ENCODE measurements at places on chromosomes 6 and 20.

DNA sequence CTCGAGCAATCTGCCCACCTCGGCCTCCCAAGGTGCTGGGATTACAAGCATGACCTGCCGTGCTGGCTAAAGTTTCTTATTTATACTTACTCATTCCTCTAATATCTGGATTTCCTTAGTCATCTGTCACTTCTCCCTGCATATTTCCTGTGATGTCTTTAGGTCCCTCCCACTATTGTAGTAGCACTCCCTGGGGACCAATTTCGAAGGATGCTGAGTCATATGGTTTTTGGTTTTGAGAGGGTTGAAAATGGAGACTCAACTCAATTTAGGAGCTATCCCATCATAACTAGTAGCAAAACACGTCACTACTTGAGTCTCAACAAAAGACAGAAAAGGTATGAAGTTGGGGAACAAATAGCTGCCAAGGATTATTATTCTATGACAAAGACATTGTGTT, 20.2 kb downstream of the MCUR1 start:
- DNase-seq = no peak

DNA sequence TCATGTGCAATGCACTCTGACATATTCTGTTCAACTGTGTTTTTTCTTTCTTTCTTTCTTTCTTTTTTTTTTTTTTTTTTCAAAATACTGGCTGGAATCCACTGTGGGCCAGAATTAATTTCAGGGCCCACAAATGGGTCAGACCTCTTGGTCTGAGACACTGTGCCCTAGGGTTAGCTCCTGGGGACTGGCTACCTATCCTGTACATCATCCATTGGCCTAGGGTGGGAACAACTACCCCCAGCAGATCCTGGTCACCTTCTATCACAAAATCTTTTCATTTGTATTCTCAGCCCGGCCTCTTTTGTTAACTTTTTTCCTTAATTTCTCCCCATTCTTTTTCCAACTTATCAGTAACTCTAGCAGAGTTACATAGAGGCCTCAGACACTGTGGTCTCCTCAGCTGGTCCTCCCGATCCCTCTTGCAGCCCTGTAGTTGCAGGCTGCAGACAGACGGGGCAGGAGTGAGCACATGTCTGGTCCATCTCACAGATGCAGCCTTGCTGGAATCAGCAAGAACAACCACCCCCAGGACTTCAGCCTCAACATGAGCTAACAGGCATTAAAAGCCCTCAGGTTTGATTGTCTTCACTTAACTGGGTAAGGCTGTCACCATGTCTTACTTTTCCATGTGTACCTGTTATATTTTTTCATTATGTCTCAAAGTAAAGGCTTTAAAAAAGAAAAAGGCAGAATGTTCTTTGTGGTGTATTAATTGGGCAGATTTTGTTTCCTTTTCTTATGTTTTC, 41.3 kb downstream of the TXLNB start:
- no peak for DNase-seq

- no peak for DNase-seq
Observed at GRCh38 chr6:105493736-105494135, 90.9 kb upstream of the PREP start.

DNA sequence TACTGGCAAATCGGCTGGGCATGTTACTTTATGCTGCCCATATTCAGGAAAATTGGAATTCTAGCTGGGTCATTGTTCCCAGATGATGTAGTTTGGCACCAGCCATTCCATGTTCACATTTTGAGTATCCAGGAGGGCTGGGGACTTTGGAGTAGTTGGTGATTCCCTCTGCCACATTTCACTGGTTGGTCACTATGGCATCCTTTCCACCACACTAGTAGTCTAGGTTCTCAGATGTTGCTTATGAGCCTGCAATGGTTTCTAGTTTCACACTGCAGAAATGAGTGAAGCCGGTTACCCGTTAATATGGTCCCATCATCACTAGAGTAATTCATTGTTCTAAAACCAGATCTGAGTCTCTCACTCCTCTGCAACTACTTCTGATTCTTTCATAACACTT, 4.6 kb downstream of the PTPN1 start:
- no peak for DNase-seq

- DNase-seq = no peak
Observed at GRCh38 chr6:151399679-151400078, 8.3 kb upstream of the ZBTB2 start.

DNA sequence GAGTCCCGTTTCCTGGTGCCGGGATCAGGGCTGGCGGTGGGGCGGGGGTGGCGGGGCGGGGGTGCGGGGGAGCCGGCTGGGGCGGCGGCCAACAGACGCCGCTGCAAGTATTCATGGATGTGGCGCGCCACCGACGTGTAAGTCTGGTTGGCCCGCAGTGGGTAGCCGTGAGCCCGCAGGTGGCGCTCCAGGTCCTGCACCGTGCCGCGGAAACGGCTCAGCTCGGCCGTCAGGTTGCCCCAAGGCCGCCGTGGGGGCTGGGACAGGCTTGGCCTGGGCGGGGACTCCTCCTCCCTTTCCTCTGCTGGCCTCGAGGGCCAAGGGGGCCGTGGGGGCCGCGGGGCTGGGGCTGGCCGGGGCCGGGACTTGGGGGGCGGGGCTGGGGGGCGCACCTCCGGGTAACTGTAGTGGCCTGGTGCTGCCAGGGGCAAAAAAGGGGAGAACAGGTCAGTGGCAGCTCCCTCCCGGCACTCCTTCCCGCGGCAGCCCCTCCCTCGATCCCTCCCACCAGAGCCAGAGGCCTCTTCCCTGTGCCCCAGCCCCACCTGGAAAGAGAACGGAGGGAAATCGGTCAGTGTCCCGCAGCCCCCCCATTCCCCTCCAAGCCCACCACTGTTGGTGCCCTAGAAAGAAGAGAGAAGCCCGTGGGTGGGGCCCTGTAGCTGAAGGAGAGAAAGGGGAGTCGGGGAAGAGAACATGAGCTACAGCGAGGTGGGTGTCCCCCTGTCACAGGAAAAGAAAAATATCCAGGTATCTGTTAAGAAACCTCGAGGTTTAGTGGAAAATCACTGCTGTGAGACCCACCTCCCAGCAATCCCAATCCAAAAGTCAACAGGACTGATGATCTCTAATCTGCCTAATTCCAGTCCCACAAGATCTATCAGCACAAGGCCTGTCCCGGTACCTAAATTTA, 21.3 kb downstream of the TNXB start:
- peak; percentile 58 for DNase-seq

GRCh38 chr6:40953486-40953885, 85.5 kb downstream of the UNC5CL start:
- DNase-seq = no peak

GRCh38 chr20:10747019-10747418, 73.2 kb upstream of the JAG1 start:
- DNase-seq = no peak

DNA sequence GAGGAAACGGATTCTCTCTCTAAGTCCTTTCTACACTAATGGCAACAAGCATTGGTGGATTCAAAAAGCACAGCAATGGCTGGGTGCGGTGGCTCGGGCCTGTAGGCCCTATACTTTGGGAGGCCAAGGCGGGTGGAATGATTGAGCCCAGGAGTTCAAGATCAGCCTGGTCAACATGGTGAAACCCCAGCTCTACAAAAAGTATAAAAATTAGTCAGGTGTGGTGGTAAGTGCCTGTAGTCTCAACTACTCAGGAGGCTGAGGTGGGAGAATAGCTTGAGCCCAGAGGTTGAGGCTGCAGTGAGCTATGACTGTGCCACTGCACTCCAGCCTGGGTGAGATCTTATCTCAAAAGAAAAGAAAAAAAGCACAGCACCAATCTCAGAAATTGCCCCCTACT, 19.3 kb downstream of the PAQR8 start:
- DNase-seq = no peak

DNA sequence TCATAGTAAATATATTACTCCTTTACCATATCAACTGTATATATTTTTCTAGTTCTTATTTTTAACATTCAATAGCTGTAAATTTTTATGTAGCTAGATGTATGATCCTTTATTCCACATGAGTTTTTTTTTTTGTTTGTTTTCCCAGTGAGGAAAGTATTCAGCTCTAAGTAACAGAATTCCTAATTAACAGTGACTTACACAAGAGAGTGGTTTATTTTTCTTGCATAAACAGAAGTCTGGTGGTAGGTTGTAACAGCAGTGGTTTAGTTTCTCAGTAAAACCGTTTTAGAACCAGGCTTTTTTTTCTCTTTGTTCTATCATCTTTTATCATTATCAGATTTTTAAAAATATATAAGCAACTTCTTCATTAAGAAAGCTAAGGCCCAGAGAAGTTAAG, 116.9 kb upstream of the FLRT3 start:
- no peak for DNase-seq

DNA sequence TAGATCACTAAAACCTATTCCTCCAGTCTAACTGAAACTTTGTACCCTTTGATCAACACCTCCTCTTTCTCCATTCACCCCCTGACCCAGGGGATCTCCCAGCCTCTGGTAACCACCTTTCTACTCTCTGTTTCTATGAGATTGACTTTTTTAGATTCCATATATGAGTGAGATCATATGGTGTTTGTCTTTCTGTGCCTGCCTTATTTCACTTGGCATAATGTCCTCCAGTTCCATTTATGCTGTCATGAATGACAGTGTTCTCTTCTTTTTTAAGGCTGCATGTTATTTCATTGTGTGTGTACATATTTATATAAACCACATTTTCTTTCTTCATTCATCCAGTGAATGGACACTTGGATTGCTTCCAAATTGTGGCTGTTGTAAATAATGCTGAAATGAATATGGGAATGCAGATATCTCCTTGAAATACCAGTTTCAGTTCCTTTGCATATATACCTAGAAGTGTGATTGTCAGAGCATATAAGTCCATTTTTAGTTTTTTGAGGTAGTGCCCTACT, 57.7 kb downstream of the DHX35 start:
- no peak for DNase-seq

DNA sequence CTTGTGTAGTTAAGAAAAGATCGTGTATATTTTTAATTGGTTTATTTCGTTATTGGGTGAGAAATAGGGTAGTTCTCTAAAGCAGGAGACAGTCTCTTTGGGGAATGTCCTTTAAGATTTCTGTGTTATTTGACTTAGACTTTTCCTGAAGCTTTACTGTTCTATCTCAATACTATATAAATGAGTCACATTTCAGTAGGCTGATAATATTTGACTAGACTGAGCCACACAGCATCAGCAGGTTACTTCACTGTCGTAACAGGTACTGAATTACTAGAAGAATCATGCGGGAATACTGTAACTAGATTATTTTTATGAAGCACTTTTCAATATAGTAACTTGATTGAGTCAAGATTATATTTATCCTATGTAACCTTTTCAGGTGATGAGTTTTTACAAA, 1.4 kb downstream of the SMAP1 start:
- no peak for DNase-seq

DNA sequence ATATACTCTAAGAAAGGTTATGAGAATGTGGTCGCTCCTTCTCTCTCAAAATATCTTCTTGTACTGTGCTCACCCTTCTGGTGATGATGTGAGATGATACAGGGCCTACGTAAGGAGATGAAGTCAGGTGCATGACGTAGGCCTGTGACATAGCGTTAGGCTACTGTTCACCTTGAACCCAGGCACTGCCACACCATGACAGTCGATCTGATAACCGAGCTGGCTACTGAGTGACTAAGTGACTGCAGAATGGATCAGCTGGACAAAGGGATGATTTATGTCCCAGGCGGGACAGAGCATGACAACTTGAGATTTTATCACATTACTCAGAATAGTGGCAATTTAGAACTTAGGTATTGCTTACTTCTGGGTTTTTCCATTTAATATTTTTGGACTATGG, 11.2 kb downstream of the SLC24A3 start:
- DNase-seq = no peak

GRCh38 chr6:36336779-36337241, at the start of gene BNIP5:
BNIP5 (minus strand) TSS chr6:36336888; CDS start chr6:36330690, 6,198 bp downstream.
- DNase-seq = no peak

GRCh38 chr6:151431337-151431736, 20.6 kb downstream of the RMND1 start:
- no peak for DNase-seq

GRCh38 chr20:63835021-63835858, 4.2 kb upstream of the ZBTB46 start:
- DNase-seq = no peak

DNA sequence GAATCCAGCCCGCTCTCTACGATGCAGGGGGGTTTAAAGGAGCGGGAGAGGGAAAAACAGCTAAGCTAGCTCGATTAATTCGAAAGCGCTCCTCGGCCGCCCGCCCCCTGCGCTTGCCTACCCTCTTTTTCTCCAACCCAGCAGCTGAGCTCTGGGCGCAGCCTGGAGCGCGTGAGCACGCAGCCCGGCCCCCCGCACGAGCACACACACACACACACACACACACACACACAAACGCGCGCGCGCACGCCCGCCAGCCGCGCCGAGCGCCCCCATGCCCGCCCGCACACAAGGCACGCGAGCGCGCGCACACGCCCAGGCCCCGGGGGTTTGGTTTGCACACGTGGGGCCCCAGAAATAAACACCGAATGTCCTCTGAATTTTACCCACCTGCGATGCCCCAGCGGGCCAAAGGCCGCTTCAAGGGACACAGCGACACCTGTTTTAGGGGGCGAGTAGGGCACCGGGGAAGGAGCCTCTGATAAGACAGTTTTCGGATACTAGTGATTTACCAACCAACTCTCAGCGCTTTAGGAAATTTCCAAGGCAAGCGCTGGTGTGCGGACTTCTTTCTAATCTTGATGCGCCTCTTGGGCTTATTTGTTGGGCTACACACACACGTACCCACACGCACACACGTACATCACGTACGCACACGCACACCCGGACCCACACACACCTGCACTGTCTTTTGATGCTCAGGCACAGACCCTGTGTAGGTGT, 802 bp upstream of the NRN1 start:
- no peak for DNase-seq

DNA sequence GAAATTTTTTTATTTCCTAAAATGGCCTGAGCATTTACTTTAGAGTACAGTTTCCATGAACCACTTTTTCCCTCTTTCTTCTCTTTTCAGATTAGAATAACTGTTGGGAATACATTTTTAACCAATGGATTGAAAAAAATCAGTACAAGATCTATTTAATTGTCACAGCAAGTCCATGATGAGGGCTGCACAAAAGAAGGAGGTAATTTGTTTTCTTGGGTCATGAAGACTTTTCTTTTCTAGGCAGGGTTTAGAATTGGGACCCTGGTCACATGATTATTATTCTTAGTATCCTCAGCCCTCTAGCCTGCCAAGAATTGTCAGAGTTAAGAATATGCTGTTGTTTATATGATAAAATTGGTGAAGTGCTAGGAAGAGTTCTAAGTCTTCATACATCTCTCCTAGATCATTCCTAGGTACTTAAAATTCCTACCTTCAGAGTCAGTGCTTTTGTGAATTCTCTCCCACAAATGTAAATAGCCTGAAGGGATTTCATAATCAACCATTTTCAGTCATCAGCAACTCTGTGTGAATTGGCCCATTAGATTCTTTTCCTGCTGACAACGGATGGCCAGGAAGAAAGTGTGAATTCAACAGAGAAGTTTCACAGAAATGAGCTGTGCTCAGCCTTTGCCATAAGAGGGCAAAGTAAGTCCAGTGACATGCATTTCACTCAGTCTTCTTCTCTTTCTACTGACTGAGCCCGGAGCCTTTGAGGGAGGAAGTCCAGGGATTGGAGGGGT, 32.4 kb upstream of the TPBG start:
- no peak for DNase-seq

- DNase-seq = no peak
Observed at GRCh38 chr6:29610540-29610939, 22.4 kb downstream of the GABBR1 start.

- DNase-seq = peak; percentile 29
Observed at GRCh38 chr6:6686748-6687601, 98.5 kb downstream of the LY86 start.

All from activated T-helper 1 cell treated with anti-CD3 and anti-CD28 coated beads, Interleukin-2, amount 50 U/mL, for 16 hours (primary cell).